ENCODE measurements at places on chromosomes 7 and 10.

DNA sequence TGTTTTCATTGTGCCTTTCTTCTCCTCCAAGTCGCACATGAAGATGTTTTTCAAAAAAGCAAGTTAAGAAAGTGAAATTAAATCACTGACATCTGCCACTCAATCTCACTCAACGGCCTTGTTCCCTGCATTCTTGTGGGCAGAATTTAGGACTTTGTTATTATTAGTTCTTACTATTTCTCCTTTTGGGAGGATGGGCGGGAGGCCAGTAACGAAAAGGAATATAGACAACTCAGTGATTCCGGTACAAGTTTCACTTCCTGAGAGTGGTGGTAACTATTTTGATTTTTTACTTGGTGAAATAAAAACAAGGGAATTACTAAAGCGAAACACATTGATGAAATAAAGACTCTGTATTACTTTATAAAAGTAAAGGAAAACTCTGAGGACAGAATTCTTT, 231.9 kb upstream of the HABP2 start:
- DNase-seq = no peak

DNA sequence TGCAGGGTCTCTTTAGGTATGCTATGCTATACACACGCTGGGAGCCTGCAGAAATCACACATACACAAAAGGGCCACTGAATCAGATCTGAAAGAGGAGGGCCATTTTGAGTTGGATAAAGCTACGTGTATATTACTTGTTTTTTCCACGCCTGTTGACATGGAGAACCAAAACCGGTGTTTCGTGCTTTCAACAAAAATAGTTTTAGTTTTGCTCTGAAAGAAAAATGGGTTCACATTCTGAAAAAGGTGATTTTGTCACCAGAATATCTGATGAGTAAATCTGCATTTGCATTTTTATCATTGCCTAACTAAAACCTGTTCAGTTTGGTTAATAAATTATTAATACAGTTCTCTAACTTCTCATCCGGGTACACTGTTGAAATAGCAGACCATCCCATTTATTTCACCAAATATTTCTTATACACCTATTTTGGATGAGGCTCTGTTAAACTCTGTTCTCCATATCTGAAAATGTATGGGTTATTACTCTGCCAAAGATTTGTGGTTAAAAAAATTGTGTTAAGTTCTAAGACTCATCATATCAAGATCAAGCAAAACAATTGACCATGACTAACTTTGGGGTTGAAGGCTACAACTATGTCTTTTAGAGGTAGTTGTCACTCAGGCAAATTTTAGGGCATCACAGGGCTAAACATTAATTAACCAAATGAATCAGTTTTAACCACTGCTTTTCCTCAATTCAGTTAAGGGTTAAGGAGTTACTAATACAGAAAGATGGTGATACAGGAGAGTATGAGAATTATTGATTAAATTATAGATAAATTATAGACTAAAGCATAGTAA, 101.2 kb upstream of the RPA3 start:
- no peak for DNase-seq

DNA sequence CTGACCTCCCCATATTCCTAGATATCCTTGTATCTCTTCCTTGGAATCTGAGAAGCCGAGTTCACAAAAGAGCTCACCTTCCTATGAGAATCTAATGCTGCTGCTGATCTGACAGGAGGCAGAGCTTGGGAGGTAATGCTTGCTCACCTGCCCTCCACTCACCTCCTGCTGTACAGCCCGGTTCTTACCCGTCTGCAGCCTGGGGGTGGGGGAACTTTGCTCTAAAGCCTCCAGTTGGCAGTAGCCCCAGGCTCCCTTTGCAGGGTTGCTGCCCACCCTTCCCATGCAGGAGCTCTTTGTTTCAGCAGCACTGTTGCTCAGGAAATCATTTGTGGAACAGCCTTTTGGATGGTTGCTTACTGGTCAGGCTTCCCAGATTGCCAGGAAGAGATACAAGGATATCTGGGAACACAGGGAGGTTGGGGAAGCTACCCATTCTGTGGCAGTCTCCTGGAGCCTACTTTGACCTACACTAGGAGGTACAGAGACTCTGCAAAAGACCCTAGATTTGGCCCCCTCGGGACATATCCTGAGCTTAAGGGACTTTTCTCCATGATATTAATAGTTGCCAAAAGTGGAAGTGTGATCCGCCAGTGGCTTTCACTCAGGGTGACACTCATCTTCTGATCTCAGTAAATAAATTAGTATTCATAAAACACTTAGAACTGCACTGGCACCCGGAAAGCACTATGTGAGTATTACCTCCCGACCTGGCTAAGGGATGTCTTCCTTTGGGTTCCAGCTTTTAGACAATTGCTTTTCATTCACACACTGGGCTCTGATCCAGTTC, 363.7 kb upstream of the PODXL start:
- DNase-seq = no peak

- DNase-seq = no peak
These were observed 72.2 kb upstream of the ABLIM1 start for GRCh38 chr10:114730291-114730690.

- no peak for DNase-seq
These were observed 12.8 kb upstream of the ARID5B start for GRCh38 chr10:61888744-61889143.

DNA sequence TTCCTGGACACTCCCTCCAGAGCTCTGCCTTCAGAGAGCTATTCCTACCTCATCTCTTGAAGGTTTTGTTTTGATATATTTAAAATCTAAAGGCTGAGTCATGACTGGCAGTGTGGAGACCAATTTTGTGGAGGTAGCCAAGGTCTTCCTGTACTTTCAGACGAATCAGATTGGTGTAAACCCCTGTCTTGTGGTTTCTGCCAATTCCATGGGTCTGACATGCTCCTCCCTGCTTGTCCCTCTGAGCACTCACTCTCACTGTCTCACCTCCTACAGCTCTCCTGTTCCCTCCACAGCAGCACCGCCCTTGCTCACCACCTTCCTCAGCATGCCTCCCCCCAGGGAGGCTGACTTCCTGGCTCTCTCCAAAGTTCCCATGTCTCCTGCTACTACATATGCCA, 179.8 kb downstream of the NPSR1 start:
- DNase-seq = no peak

DNA sequence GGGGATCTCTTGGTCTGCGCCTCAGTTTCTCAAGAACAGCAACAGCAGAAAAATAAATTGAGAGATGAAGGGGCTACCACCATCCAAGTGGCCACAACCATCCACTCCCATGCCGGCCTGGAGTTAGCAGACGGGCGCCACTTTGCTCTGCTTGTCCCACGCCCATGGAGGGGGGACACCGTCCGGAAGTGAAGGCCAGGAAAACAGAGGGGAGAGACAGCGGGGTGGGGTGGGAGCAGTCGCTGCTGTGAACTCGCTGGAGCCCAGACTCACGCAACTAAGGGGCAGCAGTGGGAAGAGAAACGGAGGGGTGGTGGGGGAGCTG, 135.4 kb downstream of the KIF20B start:
- no peak for DNase-seq

GRCh38 chr10:101780187-101780817, 2.9 kb downstream of the NPM3 start:
- DNase-seq = peak; percentile 21

GRCh38 chr10:103265717-103266329, 11.1 kb upstream of the INA start:
- DNase-seq = peak; percentile 48

DNA sequence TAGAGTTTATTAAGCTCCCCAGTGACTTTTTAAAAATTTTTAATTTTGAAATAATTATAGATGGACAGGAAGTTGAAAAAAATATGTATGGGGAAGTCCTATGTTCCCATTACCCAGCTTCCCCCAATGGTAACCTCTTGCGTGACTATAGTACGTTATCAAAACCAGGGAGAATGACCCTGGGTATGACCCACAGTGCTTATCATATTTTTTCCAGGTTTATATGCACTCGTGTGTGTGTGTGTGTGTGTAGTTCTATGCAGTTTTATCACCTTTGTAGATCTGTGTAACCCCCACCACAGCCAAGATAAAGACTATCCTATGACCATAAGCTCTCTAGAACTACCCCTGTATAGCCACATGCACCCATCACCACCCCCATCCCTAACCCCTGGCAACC, 72.8 kb downstream of the TBXAS1 start:
- DNase-seq = no peak

DNA sequence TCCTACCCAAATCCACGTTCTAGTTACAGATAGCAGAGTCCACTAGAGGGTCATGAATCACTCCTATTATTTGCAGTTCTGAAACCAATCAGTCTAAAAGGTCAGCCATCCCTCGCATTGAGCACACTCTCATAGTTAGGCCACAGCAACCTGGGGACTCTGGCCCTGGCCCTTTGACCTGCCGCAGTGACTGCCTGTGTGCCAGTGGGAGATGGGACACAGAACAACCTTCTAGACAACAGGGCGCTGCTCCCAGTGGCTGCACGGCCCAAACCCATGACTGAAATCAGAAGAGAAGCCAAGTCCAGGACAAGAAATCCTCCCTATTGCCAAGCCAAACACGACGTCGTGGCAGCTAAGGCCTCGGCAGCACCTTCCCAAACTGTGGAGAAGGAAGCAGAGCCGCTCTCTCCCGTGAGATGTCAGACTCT, 158.5 kb downstream of the HERPUD2 start:
- DNase-seq = no peak

- no peak for DNase-seq
These were observed 30.5 kb downstream of the CHST12 start for GRCh38 chr7:2433713-2434550.

DNA sequence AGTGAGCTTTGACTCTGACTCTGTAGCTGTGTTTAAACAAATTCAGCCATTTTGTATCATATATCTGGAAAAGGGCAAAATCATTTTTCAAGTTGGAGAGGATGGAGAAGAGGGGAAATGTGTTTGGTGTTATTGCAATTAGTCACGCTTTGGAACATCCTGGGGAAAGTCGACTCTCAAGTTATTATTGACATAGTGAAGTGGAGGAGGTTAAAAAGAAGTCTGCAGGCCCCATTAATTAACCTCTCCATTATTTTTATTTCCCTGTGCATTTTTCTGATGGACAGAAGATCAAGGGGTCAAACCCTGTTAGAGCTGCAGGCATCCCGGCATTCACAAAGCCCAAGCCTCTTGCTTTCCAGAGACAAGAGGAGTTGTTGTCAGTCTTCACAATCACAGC, 132.6 kb downstream of the TEX36 start:
- no peak for DNase-seq

GRCh38 chr10:95550073-95550672, 11.0 kb downstream of the SORBS1 start:
- no peak for DNase-seq

GRCh38 chr10:76209135-76209534, 777.7 kb downstream of the LRMDA start:
- no peak for DNase-seq

DNA sequence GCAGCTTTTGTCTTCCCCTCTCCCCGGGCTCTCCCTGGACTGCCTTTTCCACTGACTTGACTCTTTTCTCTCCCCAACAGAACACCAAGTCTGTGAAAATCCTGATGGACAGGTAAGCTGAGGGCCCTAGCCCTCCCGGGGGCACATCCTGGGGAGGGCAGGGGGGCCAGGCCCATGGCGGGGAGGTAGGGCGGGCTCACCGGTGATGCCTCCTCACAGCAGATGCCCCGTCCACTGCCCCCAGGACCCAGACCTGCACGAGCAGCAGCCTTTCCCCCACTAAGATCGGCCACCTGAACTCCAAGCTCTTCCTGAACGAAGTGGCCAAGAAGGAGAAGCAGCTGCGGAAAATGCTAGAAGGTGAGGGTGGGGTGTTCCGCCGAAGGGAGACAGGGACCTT, 11.7 kb downstream of the TRIM8 start:
- no peak for DNase-seq

DNA sequence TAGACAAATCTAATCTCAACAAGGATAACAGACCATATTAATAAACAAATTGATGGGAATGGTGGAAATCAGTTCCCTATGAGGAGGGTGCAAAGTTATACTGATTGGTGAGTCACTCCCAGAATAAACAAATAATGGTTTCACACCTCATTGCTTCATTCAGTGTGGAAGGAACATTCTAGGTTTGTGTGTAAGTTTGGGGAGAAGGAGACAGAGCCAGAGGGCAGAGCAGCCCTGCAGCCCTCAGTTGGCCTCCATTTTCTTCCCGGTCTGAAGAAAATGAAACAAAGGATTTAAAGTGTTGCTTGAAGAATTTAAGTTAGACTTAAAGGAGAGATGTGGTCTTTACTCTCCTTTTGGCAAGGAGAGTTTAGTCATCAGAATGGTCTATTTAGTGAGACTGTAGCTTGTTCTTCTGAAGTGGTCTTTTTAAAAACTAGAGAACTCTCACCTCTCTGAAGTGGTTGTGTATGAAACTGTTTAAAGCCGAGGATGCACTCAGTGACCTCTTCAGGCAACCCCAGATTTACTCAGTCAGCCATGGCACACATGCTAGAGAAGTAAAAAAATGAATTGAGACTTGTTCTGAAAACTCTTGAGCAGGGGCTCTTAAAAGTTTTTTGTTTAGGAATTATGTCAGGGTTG, 27.2 kb downstream of the IKZF1 start:
- DNase-seq = peak; percentile 59

GRCh38 chr10:125392609-125393008, 232.2 kb upstream of the CTBP2 start:
- no peak for DNase-seq

GRCh38 chr10:75468612-75469005, 37.2 kb downstream of the LRMDA start:
- DNase-seq = no peak

- DNase-seq = no peak
These were observed 87.7 kb downstream of the ST8SIA6 start for GRCh38 chr10:17366705-17367104.

- no peak for DNase-seq
These were observed 25.2 kb downstream of the TMEM270 start for GRCh38 chr7:73885975-73886798.

- no peak for DNase-seq
These were observed 125.9 kb upstream of the PPIF start for GRCh38 chr10:79221110-79222051.

DNA sequence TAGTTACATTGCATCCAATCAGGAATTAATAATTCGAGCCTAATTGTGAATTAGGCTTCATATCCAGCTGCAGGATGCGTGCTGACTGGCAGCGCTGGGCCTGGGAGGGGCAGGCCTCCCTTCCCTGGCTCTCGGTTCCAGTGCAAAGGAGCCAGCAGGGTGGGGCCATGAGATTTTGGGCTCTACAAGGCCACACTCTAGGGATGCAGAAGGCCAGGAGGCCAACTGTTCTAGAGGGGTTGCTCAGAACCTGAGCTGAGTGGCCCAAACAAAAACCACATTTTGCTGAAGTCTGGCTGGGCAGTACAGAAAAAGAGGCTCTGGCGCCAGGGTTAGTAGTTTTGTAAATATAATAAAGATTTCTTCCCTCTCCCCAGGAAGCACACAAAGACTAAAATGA, 72.3 kb downstream of the CLEC2L start:
- DNase-seq = no peak

DNA sequence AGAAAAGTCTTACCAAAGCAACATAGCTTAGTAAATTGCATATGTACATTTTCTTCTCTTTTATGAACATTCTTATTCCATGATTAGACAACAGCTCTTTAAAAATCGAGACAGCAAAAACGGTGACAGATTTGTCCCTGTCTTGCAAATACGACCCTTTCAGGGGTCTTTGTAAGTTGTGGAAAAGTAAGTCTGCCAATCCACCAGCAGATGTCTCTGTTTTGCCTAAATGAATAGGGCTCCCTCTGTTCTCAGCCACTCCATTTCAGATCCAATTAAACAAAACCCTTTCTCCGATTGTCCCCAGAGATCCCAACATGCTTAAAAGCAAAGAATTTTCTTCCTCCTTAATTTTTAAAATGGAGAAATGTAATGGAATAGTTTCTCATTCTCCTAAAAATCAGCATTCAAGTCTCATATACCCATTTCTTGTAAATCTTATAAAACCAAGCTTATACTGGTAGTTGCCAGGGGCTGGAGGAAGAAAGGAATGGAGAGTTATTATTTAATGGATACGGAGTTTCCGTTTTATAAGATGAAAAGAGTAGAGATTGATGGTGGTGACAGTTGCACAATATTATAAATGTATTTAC, 61.0 kb upstream of the NFE2L3 start:
- no peak for DNase-seq
